ENCODE measurements at places on chromosomes 5 and 9.
A peak's percentile ranks its signal among the peaks of the same experiment; 100 is the strongest.

DNA sequence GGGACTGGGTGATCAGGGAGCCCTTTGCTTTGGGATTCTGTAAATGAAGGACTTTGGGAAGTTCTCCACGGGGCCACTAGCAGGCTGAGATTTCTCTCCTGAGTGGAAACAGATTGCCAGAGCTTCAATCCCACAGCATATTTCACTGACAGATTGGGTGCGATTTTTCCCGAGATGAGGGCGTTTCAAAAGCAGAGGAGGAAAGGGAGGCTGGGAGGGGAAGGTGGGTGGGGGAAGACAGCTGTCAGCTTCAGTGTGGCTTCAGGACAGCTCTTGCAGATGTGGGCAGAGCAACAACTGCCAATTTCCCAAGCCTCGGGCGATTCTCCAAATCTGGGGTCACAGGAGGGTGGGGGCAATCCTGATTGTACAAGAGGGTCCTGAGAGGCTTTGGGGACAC, 258.5 kb upstream of the ADRA1B start:
- peak; percentile 9 for DNase-seq

DNA sequence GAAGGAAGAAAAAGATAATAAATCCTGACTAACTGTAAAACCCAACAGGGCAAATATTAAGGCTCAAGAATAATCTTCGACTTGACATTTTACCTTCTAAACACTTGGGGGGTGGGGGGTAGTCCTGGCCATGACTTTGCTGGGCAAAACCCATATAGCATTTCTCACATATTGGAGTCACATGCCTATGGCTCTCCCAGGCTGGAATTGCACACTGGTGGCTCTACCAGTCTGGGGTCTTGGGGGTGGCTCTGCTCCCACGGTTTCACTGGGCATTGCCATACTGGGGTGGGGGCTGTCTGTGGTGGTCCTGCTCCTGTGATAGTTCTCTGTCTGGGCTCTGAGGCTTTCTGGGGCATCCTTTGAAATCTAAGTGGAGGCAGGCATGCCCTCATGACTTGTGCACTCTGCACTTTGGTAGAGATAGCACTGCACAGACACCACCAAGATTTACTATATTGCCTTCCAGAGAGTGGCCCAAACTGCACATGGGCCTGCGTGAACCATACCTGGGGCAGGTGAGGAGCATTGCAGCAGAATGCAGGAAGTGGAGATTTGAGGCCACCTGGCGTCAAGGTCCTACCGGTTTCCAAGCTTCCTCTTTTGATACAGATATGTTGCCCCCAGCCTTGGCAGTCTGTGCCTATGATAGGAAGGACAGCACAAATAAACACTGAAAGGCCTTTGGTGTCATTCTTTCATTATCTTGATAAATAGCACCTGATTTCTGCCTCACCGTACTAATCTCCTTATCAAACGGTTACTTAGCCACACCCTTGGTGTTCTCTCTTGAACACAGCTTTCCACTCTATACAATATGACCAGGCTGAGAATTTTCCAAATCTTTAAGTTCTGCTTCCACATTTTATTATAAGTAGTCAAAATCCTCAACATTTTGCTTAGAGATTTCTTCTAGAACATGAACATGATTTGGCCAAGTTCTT, 29.8 kb downstream of the BAAT start:
- no peak for DNase-seq

DNA sequence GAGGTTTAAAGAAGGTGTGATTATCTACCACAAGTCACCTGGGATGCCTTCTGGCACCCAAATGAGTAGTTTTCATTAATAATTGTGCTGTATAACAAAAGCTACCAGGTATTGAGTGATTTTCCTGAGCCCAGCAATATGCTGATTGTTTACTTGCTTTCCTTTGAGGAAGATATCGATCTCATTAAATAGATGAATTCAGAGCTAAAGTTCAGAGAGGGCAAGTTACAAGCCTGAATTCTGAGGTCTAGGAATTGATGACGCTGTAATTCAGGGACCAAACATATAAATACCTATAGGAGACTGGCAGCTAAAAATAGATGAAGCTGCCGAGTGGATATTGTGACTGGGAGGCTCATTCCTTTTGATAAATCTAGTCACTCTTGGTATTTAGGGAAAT, 1.1 kb downstream of the ERCC6L2 start:
- no peak for DNase-seq

DNA sequence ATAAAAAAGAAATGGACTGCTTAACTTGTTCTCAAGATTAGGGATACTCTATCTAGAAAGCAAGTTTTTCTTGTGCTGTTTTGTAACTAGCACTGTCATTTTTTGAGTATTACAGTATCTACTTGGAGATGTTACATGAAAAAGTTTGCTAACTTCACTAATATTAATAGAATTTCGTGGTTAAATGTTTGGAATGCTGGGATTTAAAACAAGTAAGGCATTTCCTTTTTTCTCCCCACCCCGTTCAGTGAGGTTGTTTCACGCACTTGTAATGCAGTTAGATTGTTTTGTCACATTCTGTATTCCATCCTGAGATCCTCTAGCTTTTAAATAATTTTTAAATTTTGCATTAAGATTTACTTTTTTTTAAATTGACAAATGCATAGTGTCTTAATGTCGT, 20.0 kb upstream of the TEK start:
- no peak for DNase-seq

DNA sequence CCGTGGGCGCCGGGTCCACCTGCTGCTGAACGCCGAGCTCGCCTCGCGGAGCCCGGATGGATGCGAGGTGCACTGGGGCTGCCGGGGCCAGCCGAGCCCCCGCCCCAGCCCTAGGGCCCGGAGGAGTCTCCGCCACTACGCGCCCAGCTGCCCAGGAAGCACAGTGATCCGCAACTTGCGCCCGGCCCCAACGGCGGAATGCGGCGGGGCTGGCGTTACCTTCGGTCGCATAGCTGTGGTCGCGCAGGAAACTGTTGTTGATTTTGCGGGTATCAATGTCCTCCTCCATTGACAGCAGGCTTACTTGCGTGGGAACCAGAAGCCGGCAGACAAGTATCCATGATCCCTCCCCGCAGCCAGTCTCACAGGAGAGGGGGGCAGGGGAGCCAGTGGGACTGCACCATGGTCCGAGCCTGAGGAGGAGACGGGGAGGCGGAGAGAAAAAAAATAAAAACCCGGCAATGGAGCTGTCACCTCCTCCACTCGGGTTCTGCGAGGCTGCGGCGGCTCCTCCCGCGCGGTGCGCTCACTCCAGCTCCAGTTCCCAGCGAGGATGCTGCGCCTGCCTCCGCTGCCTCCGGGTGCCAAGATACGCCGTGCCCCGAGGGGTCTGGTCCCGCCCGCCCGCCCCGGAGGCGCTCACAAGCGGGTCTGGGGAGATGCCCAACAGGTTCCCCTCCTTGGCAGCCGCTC, 628 bp downstream of the PPP2R2B start:
- peak; percentile 16 for DNase-seq

DNA sequence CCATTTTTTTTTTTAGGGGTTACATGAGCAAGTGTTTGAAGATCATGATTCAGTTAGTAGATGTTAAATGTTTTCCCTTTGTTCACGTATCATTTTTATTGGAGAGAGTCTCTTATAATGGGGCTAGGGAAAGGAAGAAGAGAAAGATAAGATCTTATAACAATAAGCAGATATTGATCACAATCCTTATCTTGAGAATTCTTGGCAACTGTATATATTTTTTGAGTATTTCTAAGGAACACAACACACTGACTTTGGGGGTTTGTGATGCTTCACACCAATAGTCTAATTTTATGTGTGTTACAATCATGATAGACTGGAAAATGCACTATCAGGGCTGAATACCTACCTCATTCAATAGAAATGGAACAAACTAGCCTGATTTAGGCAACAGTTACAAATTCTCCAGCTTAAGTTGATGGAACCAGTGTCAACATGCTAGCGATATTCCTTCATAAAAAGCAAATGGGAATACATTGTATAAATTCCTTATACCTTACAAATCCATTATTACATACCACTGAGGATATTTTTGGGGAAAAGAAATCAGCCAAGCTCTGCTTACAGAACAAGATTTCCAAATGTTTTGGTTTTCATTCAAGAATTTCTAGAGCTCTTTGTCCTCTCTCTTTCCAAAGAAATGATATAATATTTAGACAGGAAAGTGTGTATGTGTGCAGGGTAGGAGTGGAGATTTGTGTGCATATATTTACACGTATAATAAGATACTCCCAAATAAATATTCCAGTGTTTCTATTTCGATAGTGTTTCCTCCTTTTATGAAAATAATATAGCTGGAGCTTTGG, 41.5 kb downstream of the SVEP1 start:
- no peak for DNase-seq

- DNase-seq: no peak
Observed at GRCh38 chr5:132090107-132090506, 16.5 kb downstream of the CSF2 start.

- no peak for DNase-seq
Observed at GRCh38 chr9:78972303-78972999, 599.3 kb upstream of the TLE4 start.

DNA sequence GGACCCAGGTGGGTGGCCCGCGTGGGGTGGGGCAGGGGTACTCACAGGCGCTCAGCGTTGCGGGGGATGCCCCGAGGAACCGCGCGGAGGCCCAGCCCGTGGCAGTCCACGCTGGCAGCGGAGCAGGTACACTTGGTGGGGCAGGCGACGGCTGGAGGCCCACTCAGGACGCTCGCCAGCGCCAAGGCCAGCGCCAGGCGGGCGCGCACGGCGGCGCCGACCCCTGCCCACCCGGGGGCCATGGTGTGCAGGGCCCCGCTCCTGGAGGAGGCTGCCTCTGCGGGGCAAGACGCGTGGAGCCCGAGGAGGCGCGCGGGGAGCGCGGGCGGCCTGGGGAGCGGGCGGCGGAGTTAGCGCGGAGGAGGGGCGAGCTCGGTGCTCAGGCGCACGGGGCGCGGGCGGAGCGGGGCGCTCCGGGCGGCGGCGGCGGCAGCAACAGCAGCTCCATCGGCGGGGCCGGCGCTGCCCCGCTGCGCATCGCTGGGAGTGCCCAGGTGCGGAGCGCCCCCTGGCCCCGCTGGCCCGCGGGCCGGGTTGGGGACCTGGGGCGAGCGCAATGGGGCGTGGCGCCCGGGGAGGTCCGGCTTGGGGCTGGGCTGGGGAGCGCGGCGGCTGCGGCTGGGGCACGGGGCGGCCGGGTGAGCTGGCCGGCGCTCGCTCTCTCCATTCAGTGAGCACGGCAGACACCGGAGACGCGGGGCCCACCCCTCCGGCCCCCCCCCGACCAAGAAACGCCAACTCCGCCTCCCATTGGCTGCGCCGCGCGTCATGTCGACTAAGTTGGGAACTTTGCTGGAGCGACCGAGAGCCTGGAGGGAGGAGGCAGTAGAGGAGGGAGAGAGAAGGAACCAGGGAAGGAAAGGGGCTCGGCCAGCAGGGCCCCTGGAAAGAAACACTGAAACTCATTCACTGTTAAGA, at the start of gene SLIT3:
TSS of gene SLIT3 (minus strand) at position 672 of the 918 bp plus-strand sequence. CDS start at position 242, 430 bp downstream.
- peak; percentile 95 for DNase-seq

GRCh38 chr5:169272731-169273427, 28.1 kb downstream of the SLIT3 start:
- DNase-seq: no peak

DNA sequence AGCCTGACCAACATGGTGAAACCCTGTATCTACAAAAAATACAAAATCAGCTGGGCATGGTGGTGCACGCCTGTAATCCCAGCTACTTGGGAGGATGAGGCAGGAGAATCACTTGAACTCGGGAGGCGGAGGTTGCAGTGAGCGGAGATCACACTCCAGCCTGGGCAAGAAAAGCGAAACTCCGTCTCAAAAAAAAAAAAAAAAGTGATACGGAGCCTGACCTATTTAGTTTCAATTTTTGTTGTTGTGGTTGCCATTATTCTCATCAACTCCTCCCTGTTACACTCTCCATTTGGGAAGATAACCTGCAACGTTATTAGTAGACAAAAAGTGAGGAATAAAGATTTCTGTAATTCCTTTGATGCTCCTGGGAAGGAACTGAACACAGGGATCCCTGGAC, 1.3 kb downstream of the STOM start:
- DNase-seq: no peak

- DNase-seq: no peak
Observed at GRCh38 chr5:33766023-33766422, 125.8 kb downstream of the ADAMTS12 start.

- no peak for DNase-seq
Observed at GRCh38 chr9:110897943-110898342, 140.3 kb downstream of the LPAR1 start.

- DNase-seq: no peak
Observed at GRCh38 chr9:38153152-38153909, 84.3 kb upstream of the SHB start.

GRCh38 chr9:98850851-98851729, 43.6 kb downstream of the GALNT12 start:
- DNase-seq: no peak

DNA sequence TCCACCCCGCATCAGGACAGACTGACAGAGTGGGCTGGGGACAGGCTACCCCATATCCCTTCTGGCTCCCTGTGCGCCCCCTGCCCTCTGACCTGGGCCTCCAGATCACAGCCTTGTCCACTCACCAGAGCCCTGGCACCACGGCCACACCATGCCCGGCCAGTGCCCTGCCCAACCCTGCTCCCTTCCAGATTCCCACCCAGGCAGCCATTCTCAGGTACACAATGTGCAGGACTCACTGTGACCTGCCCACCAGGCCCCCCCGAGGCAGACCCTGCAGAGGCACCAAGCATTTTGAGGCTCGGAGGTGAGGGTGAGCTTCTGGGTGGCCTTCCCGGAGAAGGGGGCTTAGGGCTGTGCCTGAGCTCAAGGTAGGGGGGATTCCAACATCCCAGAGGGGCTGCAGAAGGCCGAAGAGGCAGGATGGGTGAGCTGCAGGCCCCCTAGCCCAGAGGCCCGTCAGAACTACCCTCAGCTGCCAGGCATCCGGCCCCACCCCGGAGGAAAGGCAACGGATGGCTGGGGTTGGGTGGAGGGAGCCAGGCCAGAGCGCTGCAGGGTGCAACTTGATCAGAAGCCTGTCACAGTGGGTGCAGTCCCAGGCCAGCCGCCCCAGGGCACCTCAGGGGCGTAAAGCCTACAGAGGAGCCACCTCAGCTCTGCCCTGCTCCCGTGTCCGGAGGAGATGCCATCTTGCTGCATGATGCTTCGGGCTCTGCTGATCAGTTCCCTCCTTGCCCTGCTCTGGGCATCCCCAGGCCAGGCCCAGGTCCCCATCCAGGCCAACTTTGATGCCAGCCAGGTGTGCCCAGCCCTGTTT, at the start of gene LCNL1:
TSS of gene LCNL1 (plus strand) at position 762 of the 820 bp plus-strand sequence. CDS start 594 bp downstream, outside the sequence.
- DNase-seq: no peak

GRCh38 chr5:73312872-73313510, 135.6 kb downstream of the FOXD1 start:
- no peak for DNase-seq

DNA sequence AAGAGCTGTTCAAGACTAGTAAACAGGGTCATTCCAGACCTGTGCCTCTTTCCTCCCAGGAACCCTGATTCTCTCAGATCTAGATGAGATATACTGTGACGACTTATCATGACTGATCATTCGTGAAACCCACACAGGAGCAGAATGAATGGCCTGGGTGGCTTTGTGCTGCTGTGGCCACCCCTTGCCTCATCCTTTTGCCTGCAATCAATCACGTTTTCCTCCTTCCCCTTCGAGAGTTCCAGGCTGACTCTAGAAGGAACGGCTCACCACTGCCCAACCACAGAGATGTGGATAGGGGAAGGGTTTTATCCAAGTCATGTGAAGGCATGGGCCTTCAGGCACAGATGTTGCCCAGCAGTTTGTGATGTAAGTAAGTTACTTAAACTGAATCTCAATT, 5.8 kb downstream of the ANXA6 start:
- no peak for DNase-seq

- no peak for DNase-seq
Observed at GRCh38 chr5:60386436-60387050, 313.4 kb downstream of the DEPDC1B start.
